ENCODE measurements at places on chromosomes 12 and 14.

- DNase-seq, result no peak
Observed at GRCh38 chr12:49909826-49910225, 6.1 kb upstream of the FAIM2 start.

DNA sequence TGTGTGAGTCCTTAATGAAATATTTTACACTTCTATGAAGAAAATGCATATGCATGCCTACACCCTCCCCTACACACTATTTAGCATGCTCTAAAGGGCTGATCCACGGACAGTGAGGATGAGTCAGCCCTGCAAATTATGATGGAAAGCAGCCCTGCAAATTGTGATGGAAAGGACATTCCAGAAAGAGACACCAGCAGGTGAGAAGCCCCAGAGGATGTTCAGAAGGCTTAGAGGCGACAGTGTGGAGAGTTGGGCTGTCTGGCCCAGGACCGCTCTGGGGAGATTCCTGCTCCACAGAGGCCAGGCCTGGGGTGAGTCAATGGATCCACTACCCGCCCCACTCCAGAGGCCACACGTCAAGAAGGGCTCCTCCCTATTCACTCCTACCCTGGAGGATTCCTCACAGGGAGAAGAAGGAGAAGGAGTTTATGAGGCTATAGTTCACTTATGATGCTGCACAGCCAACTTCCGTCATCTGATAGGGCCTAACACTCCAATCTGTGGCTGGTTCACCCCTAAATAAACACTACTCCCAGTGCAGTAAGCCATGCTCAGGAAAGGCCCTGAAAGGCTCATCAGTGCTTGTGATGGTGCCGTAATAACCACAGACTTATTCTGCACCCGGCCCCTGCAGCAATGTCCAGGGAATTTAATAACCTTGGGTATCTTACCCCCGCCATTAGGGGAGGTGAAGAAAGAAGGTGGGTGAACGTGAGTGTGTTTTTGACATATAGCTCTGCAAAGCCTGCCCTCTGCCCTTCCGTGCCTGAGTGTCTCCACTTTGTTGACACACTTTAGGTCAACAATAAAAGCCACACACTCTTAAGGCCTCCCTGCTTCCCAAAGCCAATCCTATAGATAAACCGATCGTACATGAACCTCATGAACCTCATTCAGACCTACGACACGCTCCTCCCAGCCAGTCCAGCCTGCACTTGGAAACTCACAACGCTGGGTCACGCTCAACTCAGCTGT is 46.4 kb downstream of the CLMN start:
- no peak for DNase-seq

DNA sequence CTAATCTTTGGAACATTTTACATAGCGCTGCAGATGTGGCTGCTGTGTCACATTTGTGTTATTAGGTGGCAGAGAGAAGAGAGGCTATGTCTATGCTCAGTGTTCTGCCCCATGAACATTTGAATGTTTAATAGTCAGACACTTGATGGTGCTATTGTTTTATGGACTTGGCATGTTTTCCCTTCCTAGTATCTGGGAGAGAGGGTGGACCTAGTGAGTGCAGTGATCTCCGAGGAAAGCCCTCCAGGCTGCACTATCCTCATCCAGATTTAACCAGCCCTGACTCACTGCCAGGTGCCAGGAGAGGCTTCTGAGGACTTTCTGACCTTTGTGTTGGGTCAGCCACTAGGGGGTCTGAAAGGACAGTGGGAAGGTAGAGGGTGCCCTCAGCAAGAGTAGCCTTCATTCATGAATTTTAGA is 24.3 kb downstream of the ZFC3H1 start:
- DNase-seq, result no peak

DNA sequence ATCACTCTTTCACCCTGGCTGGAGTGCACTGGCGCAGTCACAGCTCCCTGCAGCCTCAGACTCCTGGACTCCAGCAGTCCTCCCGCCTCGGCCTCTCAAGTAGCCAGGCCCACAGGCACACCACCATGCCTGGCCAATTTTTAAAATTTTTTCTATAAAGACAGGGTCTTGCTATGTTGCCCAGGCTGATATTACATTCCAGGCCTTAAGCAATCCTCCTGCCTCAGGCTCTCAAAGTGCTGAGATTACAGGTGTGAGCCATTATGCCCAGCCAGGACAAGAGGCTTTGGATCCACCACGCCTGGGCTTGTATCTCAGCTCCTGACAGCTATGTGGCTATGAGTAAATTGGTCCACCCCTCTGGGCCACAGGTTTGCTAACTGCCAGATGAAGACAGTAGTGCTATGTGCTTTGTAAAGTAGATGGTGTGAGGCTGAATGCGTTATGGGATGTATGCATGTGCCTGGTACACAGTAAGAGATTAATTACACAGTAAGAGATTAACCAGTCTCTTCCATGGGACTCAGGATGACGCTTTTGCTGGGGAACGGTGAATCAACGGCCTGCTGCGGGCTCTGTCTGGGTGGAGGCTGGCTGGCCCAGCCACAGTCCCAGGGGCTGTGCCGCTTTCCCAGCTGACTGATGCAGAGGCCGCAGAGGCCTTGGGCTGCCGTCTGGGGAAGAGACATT is 53.3 kb upstream of the NCOR2 start:
- no peak for DNase-seq

DNA sequence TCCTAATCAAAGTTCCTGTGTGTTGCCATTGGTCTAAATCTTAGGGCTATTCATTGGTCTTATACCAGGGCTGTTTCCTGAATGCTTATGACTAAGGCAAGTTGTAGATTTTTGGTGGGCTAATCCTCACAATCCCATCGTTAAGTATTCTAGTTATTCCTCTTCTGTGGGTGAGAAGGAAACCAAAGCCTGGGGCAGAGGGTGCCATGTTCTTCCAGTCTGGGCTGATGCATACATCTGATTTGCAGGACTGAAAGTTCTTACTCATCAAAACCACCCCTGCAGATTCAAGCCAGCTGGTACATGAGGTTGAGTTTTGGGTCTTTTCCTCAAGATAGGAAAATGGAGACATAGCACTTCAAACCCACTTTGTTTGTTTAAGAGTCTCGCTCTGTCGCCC is 25.7 kb downstream of the PPP1CC start:
- no peak for DNase-seq

- DNase-seq, result no peak
Observed at GRCh38 chr14:102878970-102879460, 43.4 kb upstream of the AMN start.

- DNase-seq, result no peak
Observed at GRCh38 chr14:34247605-34248004, 214.4 kb downstream of the SPTSSA start.

GRCh38 chr12:93880853-93881522 is 203.8 kb downstream of the CRADD start:
- DNase-seq, result no peak

DNA sequence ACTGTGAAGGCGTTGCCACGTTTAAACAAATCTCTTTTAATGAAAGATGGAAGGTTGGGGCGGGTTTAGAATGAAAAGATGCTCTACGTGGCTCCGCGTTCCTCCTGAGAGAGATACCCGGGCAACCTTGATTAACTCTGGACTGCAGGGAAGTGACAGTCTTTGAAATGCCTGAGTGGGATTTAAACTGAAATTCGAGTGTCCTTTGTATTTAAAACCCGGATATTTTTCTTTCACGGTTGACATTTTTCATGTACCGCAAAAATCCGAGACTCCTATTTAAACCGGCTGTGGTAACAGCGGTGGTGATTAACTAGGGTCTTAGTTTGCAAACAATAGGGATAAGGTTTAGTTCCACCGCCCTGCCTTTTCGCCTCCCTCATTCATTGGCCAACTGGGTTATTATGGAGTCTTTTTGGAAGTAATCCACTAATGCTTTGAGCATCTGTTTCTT is 707 bp downstream of the G2E3 start:
- DNase-seq, result no peak

GRCh38 chr14:37482428-37482827 is 112.6 kb downstream of the FOXA1 start:
- DNase-seq, result no peak

DNA sequence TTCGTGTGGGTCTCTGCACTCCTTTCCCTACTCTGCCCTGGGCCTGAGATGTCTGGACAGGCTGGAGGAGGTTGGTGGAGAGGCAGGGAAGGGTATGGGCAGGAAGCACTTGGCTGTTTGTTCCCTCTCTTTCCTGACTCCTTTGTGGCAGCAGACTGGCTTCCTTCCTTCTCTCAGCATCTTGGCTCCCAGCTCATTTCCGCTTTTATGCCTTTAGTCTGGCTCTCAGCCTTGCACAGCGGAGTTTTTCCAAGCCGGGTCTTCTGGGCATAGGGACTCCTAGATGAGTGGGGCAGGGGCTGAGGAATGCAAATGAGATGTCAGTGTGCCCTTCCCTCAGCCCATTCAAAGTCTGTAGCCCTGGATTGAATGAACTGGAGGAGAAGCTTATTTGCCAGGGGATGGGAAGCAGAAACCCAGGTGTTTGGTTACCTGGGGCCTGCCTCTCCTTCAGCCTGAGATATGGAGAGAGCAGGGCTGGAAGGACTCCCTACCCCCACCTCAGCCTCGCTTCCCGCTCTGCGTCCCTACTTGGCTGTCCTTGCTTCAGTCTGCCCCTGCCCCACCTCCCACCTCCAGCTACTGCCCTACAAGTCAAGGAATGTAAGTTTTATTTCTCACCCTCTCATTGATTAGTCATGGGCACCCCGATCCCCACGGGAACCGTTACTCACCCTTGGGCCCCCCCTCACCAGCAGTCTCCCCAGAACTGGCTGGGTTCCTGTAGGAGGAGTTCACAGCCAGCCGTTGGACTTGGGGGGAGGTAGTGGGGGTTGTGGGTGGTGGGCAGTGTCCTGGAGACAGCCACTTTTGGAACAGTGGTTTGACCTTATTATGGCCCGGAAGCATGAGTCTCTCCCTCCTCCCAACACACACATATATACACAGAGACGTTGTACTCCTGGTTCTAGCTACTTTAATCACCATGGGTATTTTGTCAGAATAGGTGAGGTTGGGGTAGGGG is 9.3 kb upstream of the ITGA5 start:
- DNase-seq, result no peak

DNA sequence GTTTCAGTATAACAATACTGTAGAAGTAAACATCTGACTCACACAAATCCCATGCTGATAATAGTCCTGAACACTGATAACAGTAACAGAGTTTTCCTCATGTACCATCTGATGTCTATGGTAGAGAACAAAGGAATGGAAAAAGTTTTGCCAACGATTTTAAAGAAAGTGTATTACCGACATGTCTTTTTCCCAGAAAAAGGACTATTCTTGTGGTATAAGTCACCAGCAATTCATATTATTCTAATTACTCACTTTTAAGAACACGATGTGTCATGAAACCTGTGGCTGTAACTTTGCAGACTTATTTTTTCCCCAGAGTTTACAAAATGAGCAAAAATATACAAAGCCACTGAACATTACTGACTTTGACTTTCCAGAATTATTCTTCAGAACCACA is 40.1 kb upstream of the DCN start:
- DNase-seq, result no peak

GRCh38 chr14:24409192-24409591 is 10.4 kb downstream of the NYNRIN start:
- no peak for DNase-seq

GRCh38 chr12:3885277-3886094 is 12.3 kb upstream of the PARP11 start:
- peak; percentile 33 for DNase-seq

DNA sequence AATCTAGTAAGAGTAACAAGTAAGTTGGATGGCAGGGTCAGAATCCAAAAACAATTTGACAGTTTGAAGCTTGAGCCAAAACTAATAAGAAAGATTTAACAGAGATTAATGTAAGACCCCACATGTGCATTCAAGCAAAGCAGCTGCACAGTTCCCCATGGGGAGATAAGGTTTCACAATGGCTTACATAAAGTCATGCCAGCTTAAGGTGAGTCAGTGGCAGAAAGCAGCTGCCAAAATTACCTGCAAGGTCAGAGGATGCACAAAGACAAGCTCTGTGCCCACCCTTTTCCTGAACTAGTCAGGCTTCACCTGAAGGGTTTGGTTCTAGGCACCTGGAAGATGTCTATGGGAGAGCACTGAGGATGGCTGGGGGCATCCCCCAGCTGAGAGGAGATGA is 36.6 kb upstream of the KRT77 start:
- no peak for DNase-seq

DNA sequence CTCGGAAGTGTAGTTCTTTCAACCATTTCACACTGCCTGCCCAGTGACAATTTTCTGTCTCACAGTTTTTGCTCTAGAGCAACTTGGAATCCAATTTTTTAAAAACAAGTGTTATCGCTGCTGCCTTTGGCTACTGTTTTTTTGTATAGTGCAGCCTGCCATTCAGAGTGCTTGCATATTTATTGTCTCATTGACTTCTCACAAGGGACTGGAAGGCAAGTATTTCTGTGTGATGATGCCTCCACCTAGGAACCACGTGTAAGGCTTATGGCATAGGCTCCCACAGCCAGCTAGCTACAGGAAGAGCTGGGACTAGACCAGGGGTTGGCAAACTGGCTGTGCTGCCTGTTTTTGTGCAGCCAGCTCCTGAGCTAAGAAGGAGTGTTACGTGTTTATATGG is 903 bp downstream of the PARPBP start:
- DNase-seq, result no peak

Measured in activated CD8-positive, alpha-beta memory T cell treated with anti-CD3 and anti-CD28 coated beads, Interleukin-2, amount 50 U/mL, for 4 hours (primary cell).